Esophagus mucosa (tissue), 1 donor: ENCODE measurements at places on chromosomes 7 and 10. TPM values are rescaled to one million over a fixed set of nuclear protein-coding genes. Genes with fewer than 3 reads are reported as not detected.
A peak's percentile ranks its signal among the peaks of the same experiment; 100 is the strongest.

DNA sequence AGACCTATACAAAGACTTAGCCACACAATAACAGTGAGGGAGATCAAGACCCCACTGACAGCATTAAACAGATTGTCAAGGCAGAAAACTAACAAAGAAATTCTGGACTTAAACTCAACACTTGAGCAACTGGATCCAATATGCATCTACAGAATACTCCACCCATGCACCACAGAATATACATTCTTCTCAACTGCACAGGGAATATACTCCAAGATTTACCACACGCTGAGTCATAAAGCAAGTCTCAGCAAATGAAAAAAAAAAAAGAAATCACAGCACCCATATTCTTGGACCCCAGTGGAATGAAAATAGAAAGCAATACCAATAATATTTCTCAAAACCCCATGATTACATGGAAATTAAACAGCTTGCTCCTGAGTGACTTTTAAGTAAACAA is 680.2 kb downstream of the PCDH15 start:
- no peak for ATAC-seq

- ATAC-seq, result no peak
These were observed 219.0 kb upstream of the MEOX2 start for GRCh38 chr7:15905251-15906040.

- peak; percentile 71 for ATAC-seq
These were observed 30.7 kb upstream of the ANTXRL start for GRCh38 chr10:46255801-46256747.

DNA sequence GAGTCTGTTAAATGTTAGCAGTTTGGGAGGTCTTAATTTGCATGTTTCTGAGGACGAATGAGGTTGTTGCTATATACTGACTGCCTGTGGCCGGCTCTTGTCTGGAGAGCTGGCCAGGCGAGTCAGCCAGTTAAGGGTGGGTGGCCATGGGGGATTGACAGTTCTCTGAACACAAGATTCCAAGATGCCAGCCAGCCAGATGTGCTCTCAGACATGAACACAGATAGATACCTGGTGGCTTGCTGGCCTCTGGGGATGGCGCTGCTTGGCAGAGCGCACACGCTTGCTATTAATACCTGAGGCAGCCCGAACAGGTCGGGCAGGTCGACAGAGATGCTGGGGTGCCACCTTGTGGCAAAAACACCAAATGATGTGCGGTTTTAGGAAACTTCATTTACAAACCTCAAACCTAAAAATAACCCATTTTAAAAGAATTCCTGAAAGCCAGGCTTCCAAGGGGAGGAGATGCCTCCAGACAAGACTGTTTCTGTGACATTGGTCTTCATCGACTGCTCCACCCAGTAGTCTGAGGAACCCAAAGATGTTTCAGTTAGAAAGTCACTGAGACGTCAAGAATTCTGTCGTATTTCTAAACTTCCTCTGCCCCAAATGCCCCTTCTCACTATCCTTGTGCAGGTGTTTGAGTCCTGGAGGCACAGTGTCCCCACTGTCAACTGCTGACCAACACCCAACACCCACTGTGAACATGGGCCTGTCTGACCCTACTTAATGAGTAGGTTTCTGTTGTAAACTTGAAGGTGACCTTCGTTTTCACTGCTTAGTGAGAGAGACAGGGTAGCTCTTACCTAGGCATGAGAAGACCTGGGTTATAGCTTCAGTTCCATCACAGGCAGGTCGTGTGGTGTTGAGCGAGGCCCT is 123.4 kb downstream of the NT5C2 start:
- peak; percentile 86 for ATAC-seq

Gene CPN1
- total RNA-seq, result not detected

Gene MDFIC
- 23.2 TPM for total RNA-seq

Gene GHRHR
- not detected for total RNA-seq

Gene CAMK2G
- 18.9 TPM for total RNA-seq
